ENCODE measurements at places on chromosomes 13 and 19. TPM values are rescaled to one million over a fixed set of nuclear protein-coding genes. Genes with fewer than 3 reads are reported as not detected.
A peak's percentile ranks its signal among the peaks of the same experiment; 100 is the strongest.

Gene GRK1
- polyA plus RNA-seq = 0.12 TPM

Gene SPIB
- polyA plus RNA-seq = not detected

Gene SLC25A42
- polyA plus RNA-seq = 4.3 TPM

Gene TSHZ3
- polyA plus RNA-seq = 3.0 TPM

Gene ZNF528
- polyA plus RNA-seq = 14.0 TPM

Gene KRTDAP
- polyA plus RNA-seq = not detected

DNA sequence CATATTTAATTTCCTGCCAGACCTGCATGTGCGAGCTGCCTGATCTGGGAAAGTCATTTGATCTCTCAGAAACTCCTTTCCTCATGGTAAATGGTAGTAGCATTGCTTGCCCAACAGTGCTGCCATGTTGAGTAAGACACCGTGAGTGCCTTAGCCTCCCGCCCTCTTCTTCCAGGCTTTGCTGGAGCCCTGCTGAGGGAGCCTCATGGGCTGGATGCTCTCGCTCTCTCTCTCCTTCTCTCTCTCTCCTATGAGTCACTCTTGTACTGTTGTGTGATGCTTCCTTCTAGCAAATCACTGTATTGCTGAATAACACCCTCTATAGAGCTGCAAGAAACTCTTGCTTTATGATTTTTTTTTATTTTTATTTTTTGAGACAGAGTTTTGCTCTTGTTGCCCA is 365.5 kb downstream of the UQCRFS1 start:
- DNase-seq = no peak

DNA sequence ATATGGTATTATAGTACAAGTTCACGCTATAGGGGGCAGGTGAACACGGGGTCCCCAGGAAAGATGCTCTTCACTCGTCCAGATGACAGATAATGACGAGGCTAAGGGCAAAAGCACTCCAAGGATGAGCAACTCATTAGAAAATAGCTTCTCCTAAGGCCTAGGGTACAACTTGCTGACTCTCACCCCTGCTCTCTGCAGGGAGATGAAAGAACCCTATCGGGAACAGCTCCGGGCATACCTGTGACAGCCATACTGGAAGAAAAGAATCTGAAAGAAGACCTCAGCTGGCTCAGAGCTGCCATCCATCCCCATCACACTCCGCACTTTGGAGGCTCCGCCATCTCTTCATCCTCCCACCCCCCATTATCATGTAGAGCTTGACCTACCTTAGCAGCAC is 17.5 kb upstream of the HSPH1 start:
- no peak for DNase-seq

- DNase-seq = no peak
Measured at GRCh38 chr13:96785986-96786385, 208.3 kb downstream of the OXGR1 start.

DNA sequence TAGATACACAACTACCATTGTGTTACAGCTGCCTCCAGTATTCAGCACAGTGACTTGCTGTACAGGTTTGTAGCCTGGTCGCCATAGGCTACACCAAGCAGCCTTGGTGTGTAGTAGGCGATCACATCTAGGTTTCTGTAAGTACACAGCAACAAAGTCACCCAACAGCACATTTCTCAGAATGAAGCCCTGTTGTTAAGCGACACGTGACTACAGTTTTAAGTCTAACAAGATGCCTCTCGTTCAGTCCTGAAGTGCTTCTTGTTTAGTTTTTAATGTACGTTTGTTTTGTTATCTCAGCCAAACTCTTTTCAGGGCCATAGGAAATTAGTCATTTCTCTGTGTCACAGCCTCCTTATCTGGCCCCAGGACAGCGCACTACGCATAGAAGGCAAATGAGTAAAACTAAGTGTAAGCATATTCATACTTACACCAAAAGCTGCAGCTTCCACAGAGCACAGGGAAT is 50.0 kb upstream of the GPR183 start:
- no peak for DNase-seq

DNA sequence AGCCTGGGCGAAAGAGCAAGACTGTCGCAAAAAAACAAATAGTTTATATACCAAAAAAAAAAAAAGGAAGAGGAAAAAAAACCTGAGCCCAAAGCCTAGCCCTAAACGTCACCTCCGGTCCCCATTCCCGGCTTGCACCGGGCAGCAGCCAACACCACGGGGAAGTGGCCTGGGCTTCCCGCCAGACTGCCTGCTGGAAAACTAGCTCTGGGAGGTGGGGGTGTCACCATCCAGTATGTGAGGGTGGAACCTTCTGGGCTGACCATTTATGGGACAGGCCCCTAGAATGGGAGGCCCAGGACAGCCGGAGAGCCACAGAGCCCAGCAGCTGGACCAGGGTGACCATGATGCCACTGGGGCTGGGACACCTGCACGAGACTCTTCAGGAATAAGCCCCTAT is 37.3 kb downstream of the IL12RB1 start:
- DNase-seq = no peak

DNA sequence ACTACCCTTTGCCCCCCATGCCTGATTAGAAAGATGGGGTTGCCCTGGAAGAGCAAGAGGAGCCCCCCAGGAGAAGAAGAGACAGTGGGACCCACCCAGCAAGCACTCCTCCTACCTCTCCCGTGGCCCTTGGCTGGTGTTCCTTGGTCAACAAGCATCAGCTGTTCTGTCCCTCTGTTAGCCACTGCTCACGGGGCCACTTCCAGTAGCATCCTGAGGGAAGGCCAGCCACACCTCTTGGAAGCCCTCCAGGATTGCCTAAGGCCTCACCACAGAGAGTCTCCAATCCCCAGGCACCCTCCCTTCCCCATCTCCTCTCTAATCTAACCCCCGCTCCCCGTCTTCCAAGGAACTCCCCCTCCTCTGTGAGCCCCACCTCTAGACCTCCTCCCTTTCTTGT is 15.1 kb upstream of the DPP9 start:
- no peak for DNase-seq

GRCh38 chr13:44103429-44104196 is 223.9 kb downstream of the LACC1 start:
- DNase-seq = no peak

- no peak for DNase-seq
Measured at GRCh38 chr19:55691561-55692481, 16.8 kb downstream of the EPN1 start.

- no peak for DNase-seq
Measured at GRCh38 chr19:30208436-30209060, 163.6 kb upstream of the ZNF536 start.

DNA sequence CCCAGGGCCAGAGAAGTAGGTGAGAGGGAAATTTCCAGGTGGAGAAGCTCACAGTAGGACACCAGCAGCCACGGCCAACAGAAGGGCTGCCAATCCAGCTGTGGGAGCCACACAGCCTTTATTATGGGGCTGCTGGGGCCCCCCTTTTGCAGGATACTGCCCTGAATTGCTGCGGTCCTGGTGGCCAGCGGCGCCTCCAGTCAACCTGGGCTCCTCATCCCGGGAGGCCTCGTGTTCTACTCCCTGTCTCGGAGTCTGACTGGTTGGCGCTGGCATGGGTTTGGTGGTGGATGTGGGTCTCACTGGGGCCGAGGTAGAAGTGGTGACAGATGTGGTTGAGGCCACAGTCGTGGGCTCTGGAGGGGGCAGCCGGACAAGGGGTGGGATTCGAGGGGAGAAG is 4.1 kb downstream of the LYPD3 start:
- DNase-seq = no peak

- DNase-seq = no peak
Measured at GRCh38 chr13:109028624-109029023, 399.2 kb downstream of the MYO16 start.

DNA sequence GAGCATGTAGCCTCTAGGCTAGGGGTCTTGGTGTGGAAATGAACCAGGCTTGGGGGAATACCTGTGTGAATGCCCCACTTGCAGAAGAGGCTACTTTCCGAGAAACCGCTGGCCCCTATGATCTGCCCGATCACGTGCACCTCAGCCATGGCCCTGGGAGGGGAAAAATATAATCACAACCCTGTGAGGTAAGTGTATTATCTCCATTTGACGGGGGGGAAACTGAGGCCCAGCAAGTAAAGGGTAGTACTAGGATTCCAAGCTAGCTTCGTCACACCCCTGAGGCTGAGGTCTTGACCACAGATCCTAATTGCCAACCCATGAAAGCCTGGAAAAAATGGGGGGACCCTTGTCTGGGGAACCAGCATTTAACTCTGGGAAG is 587 bp downstream of the B9D2 start:
- no peak for DNase-seq

GRCh38 chr19:934865-935479 is 9.1 kb downstream of the ARID3A start:
- DNase-seq = peak; percentile 85

DNA sequence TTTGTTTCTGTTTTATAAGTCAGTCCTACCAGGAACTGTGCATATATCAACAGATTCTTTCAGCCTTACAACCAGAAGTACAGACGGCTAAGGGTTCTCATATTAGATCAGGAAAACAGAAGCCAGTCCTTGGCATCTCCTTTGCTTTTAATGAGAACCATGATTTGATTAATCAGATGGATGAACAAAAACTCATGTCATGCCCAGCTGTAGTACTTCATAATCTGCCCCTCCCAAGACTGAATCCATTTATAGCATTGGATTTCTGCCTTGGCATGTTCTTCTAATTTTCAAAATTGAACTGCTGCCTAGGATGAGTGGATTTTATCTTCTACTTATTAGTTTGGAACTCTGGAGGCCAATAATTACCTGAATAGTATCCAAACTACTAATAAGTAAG is 617.2 kb downstream of the SLITRK5 start:
- DNase-seq = no peak

- DNase-seq = no peak
Measured at GRCh38 chr13:92313382-92313781, 913.2 kb upstream of the GPC6 start.

DNA sequence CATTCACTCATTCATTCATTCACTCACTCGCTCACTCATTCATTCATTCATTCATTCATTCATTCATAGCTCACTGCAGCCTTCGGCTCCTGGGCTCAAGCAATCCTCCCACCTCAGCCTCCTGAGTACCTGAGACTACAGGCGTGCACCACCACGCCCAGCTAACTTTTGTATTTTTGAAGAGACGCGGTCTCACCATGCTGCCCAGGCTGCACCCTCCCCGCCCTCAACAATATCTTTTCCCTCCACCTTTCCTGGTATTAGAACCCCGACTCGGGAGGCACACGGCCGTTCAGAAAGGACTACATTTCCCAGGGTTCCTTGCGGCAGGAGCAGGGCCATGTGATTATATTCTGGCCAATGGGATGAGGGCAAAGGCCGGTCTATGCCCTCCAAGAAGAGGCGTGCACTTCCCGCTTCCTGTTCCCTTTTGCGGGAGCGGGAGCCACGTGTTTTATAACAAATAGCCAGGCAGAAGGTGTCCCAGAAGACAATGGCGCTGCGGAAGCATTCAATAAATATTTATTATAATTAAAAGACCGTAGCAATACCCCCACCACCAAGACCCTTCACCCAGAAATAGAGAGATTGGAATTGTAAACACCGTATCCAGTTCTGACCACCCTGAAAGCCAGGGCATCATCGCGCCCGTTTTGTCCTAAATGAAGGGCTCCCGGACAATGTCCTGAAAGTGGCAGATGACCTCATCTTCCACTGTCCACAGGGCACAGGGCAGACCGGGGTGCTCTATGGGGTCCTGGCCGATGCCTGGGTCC is 15.9 kb downstream of the TICAM1 start:
- DNase-seq = peak; percentile 97

DNA sequence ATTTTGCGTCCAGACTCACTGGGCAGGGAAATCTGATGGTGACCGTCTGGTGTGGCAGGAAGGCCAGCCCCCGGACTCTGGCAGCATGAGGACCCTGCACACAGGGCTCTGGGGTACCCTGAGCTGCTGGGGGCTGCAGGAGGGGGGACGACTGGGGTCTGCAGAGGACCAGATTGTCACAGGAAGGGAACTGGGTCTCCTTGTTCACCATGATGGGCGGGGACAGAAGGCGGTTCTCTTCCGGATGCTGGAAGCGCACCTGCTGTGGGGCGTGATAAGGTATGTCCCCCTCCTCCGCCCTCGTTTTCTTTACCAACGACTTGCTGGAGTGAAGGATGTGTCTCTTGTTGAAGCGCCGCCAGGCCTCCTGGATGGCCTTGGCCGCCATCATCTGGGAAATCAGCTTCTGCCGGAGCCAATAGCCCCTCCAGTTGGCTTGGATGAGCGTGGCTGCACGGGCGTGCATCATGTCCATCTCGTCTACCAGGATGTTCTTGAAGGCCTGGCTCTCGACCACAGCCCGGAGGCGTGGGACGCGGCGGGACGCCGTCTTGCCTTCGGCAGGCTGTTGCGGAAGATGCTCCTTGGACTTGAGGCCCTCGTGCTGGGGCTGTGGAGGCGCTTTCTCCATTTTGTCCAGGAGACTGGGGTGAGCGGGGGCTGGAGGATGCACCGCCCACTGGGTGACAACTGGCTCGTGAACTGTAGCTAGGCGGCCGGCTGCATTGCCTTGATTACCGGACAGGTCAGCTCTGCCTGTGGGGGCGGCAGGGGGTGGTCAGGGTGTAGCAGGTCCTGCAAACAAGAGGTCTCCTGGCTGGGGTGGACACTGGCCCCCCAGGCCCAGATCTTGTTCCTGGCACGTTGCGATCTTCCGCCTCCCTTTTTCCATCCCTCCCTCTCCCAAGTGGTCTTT is 7.2 kb downstream of the IQCN start:
- DNase-seq = no peak

DNA sequence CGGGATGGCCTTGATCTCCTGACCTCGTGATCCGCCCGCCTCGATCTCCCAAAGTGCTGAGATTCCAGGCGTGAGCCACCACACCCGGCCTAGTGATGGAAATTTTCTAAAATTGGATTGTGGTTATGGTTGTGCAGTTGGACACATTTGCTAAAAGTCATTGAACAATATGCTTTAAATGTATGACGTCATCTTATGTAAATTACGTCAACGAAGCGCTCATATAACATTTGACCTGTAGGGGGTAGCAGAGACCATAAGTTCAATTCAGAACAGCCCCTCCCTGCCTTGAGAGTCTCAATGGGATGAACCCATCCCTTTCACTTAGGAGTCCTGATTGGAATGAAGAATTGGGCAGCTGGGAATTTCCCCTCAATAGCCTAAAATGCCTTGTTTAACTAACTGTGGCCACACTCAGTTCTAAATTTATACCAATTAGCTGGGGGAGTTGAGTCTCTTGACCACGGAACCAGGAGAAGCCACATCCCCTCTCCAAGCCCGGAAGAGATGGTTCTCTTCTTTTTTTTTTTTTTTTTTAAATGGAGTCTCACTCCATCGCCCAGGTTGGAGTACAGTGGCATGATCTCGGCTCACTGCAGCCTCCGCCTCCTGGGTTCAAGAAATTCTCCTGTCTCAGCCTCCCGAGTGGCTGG is 15.2 kb upstream of the TLE6 start:
- peak; percentile 77 for DNase-seq
